ENCODE measurements at places on chromosomes 1 and 21. TPM values are rescaled to one million over a fixed set of nuclear protein-coding genes. Genes with fewer than 3 reads are reported as not detected.

IVL gene
- total RNA-seq: not detected

FCRL4 gene
- not detected for total RNA-seq

PRDM16 gene
- total RNA-seq: 69.1 TPM

TEDDM1 gene
- not detected for total RNA-seq

S100B gene
- total RNA-seq: not detected

NR5A2 gene
- total RNA-seq: 23.2 TPM

TCHH gene
- total RNA-seq: not detected

PDZK1IP1 gene
- not detected for total RNA-seq

SNX7 gene
- 29.7 TPM for total RNA-seq

TNFRSF9 gene
- total RNA-seq: 0.60 TPM

OR2T35 gene
- total RNA-seq: not detected

S100A7 gene
- not detected for total RNA-seq

SPATA21 gene
- total RNA-seq: not detected

MLLT11 gene
- 30.0 TPM for total RNA-seq

All from progenitor cell of endocrine pancreas (in vitro differentiated cells).